Stimulated activated CD4-positive, alpha-beta T cell treated with anti-CD3 and anti-CD28 coated beads, TNF-alpha, amount 100 ng/mL, for 48 hours (primary cell): ENCODE measurements at places on chromosomes 16 and 17.

- no peak for DNase-seq
These were observed 23.5 kb downstream of the ZNF276 start for GRCh38 chr16:89744813-89745212.

DNA sequence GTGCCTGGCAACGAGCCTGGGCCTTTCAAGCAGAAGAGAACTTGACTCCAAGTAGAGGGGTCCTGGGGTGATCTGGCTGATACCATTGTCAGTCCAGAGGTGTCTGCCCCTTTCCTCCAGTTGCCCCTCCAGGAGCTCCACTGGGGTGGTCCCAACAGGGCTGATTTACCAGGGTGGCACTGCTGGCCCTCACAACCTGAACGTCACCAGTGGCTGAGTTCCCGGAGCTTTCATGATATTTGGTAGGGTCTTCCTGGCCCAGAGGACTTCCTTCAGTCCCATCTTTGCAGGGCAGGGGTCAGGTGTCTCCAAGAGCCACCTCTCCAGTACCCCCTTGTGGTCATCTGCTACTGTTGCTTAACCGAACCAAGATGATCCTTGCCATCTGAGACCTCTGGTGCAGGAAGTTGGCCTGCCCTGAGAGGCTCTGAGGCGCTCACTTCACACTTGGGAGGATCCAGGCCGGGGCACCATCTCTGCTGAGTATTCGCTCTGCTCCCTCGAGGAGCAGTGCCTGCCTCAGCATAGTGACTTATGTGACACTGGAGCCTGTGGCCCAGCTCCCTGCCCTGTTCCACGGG, 3.5 kb downstream of the LIMD2 start:
- DNase-seq = no peak

GRCh38 chr16:89449726-89450335, 40.5 kb downstream of the ANKRD11 start:
- DNase-seq = no peak

DNA sequence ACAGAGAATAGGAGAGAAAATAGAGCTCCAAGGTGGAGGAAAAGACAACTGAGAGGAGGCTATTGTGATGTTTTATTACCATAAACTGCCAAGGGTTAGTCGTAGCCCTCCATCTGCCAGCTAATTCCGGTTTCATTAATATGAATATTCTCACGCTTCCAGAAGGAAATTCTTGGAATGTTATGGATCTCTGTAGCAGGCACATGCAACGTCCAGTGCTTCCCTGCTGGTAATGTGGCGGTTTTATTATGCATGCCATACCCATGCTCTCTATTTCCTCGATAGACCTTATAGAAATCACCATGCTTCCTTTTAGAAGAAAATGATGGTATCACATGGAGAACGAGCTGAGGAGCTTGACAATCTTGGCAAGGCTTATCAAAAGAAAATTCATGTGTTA, 463.6 kb downstream of the MAF start:
- DNase-seq = no peak

- DNase-seq = no peak
These were observed 161.4 kb upstream of the CHMP6 start for GRCh38 chr17:80830020-80830780.

DNA sequence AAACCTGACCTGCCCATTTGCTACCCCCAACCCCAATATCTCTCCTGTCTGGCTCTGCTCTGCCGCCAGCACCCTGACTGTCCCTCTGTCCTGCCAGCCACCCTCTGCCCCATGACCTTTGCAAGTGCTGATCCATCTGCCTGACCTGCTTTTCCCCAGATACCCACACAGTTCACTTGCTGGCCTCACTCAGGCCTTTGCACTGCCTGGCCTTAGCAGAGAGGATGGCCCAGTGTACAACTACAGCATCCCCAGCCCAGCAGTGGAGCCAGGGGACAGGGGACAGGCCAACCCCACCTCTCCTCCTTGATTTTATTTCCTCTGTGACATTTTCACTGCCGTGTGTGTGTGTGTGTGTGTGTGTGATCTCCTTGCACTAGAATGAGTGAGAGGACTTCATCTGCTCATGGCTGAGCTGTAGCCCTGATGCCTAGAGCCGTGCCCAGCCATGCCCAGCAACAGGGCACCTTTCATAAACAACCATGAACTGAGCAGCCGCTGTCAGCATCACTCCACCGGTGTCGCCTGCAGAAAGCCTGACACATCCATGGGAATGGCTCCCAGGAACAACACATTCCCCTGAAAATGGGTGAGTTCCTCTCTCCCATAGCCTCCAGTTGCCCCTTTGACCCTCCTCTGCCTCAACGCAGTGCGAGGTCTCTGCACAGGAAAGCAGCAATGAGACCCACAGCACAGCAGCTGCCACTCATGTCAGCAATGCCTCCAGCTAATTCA, 36.0 kb upstream of the RBFOX3 start:
- DNase-seq = no peak

- DNase-seq = no peak
These were observed 96.0 kb downstream of the XYLT1 start for GRCh38 chr16:17374668-17375255.
